ENCODE measurements at places on chromosomes 16 and 17.

DNA sequence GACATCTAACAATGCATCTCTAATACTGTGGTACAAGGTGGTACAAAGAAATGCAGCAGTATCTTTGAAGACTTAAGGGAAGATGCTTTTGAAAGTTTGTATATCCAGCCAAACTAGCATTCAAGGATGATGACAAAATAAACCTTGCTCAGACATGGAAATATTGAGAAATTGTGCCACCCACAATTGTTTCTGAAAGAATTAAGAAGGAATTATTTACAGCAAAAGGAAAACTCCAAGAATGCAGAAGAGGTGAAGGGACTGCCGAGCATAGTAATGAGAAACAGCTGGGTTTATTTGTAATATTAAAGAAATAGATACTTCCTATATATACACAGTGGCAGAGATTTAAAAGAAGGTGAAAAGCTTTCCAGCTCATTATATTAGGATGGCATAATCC lies 29.5 kb downstream of the PMFBP1 start:
- DNase-seq = no peak

- DNase-seq = no peak
Observed at GRCh38 chr17:9878786-9879525, 26.1 kb downstream of the RCVRN start.

- DNase-seq = no peak
Observed at GRCh38 chr16:57842601-57843000, 40.3 kb upstream of the KIFC3 start.

GRCh38 chr16:77579351-77579891 lies 142.9 kb upstream of the NUDT7 start:
- DNase-seq = no peak

DNA sequence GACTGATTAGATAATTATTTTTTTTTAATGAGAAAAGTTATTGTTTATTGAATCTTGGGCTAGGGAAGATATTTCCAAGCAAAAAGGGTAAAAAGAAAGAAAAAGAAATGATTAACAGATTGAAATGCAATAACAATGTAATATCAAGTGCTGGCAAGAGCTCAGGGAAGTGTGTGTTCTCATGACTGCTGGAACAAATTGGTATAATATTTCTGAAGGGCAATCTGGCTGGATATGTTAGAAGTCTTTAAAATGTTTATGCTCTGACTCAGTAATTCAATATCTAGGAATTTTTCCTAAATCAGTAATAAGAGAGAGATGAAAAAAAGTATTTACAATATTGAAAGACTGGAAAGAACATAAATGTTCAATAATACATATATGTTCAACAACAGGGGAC lies 7.6 kb upstream of the ZNF624 start:
- no peak for DNase-seq

GRCh38 chr17:77282524-77283515 lies 142.1 kb downstream of the SEC14L1 start:
- peak; percentile 56 for DNase-seq

DNA sequence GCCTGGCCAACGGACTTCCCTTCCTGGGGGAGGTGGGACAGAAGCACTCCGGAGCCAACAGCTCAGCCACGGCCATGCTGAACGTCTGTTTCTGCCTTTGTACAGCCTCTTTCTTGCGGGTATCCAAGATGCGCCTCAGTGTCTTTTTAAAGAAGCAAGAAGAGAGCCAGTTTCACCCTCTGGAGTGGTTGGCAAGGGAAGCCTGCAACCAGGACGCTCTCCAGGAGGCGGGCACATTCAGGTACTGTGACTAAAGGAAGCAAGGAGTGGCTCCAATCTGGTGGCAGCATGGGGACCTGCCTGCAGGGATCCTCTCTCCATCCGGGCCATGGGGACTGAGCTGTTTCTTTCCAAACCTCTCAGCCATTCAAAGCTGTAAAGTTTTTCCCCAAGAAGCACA lies 60.6 kb upstream of the ENDOV start:
- DNase-seq = no peak

- DNase-seq = no peak
Observed at GRCh38 chr17:74192950-74193781, 10.3 kb upstream of the RPL38 start.

Data from GM20000 (cell line).